Activated naive CD8-positive, alpha-beta T cell treated with anti-CD3 and anti-CD28 coated beads, Interleukin-2, amount 50 U/mL, for 24 hours (primary cell): ENCODE measurements at places on chromosomes 2 and 18.

DNA sequence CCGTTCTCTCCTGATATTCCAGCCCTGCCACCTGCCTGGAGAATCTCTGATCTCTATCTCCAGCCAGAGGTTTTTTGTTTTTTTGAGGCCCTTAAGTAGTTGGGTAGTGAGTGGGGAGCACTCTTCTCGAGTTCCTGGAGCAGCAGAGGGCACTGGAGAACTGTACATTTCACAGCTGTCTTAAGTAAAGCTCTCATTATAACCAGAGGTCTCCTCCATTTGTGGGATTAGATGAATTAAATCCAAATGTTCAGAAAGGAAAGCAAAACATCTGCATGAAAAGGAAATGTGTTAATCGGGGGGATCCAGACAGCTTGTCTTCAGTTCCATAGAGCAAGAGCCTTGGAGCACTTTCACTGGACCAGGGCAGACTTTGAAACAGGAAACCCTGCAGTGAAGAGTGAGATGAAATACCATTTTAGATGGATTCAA is 32.8 kb downstream of the AOX1 start:
- no peaks in the 10 kb centered on the region for H3K27me3 ChIP-seq
- peaks cover 8% of the 10 kb centered on the region for H3K4me1 ChIP-seq
- H3K27ac ChIP-seq, result no peak overlapping the region
- no peak for DNase-seq
- no peak overlapping the region for H3K4me3 ChIP-seq

DNA sequence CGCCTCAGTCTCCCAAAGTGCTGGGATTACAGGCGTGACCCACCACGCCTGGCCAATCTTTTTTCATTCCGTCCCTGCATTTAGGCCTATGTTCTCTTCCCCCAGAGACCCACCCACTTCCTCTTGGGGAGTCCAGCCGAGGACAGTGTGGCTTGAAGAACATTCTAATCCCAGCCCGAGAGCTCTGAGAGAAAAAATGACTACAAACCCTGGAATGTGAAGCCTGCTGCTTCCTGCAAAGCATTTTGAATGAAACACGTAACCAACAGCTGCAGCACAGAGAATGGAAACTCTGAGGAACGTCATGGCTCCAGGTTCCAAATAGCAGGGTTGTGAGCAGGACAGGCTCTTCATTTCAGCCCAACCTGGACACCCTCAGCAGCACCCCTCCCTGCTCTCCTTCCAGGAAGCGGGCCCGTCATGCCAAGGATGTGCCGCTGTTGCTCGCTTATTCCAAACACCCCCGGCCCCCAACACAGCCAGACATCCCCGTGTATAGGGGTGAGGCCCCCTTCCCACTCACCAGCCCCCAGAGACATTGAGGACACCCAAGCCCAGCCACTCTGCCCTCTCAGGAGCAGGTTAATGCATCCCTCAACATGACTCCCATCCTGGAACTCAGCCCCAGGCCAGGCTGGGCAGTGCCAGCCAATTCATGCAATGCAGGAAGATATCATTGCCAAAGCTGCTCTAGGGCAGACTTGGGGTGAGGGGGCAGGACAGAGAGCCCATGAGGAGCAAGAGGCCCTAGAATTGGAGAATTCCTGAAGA is 139.8 kb downstream of the ZFP36L2 start:
- H3K27me3 ChIP-seq, result no peaks in the 10 kb centered on the region
- H3K36me3 ChIP-seq, result peaks cover 8% of the 10 kb centered on the region
- no peak for DNase-seq
- H3K27ac ChIP-seq, result no peak overlapping the region

DNA sequence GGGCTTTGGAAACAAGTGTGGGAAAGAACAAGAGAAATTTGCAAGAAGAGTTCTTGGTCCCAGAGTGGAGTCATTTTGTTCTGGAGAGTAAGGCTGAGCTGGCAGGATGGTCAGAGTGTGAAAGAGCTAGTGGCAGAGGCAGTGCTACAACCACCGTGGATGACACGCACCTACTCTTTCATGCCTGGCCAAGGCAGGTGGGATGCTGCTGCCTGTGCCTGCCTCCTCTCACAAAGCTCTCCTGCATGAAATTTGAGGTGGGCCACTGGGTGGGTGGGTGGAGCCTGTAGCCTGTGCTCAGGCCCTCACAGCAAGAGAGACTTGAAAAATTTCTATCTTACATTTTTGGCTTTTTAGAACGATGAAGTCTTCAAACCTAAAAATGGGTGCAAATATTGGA is 9.4 kb upstream of the INO80C start:
- no peak for DNase-seq
- no peaks in the 10 kb centered on the region for H3K27me3 ChIP-seq
- H3K27ac ChIP-seq, result no peak overlapping the region
- H3K36me3 ChIP-seq, result no peaks in the 10 kb centered on the region
- no peak overlapping the region for H3K4me3 ChIP-seq
- H3K4me1 ChIP-seq, result peaks cover 3% of the 10 kb centered on the region

GRCh38 chr2:57490741-57491140 is 555.9 kb upstream of the VRK2 start:
- H3K27me3 ChIP-seq, result peaks cover 2% of the 10 kb centered on the region
- no peak overlapping the region for H3K27ac ChIP-seq
- H3K36me3 ChIP-seq, result no peaks in the 10 kb centered on the region

GRCh38 chr2:10740226-10740625 is 18.8 kb downstream of the ATP6V1C2 start:
- H3K36me3 ChIP-seq, result no peaks in the 10 kb centered on the region
- no peak for DNase-seq
- H3K27me3 ChIP-seq, result peaks cover 1% of the 10 kb centered on the region

DNA sequence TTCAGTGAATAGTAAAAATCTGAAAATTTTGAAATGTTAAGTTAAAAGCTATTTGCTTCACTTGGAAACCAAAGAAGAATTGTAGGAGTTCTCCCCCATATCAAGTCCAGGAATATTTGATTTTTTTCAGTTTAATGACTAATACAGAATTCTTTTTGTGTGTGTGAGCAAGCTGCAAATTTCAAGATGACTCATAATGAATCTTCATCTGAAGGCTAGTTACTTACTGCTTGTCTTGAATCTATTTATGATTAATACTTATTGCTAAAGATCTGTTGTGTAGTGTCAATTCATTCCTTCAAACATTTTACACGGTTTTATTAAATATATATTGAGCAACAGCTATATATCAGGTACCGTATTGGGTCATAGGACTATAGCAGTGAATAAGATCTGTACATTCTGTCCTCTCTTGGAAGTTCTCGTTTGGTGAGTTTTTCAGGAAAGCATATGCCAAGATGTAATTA is 47.8 kb upstream of the CAVIN2 start:
- no peak overlapping the region for H3K4me3 ChIP-seq
- no peak for DNase-seq
- H3K36me3 ChIP-seq, result no peaks in the 10 kb centered on the region
- no peak overlapping the region for H3K27ac ChIP-seq

- peaks cover 3% of the 10 kb centered on the region for H3K36me3 ChIP-seq
- no peak overlapping the region for H3K27ac ChIP-seq
- H3K4me3 ChIP-seq, result no peak overlapping the region
- H3K4me1 ChIP-seq, result peaks cover 32% of the 10 kb centered on the region
- DNase-seq, result no peak
These were observed 91.8 kb upstream of the SERTAD2 start for GRCh38 chr2:64745562-64745961.

DNA sequence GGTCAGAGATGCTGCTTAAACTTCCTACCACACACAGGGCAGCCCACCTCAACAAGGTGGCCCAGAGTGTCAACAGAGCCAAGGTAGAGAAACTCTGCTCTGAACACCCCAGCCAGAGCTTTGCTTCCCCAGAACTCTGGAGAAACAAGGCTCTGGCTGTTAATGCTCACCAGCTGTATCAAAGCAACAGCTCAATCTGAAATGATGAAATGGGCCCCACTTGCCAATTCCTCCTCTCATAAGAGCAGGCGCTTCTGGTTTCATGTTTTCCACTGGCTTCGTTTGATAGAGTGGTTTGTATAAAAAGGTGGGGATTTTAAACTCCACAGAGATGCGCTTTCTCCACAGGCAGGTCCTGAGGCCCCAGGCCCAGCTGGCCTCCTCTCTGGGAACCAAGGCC is 60.9 kb upstream of the TFCP2L1 start:
- H3K36me3 ChIP-seq, result peaks cover 40% of the 10 kb centered on the region
- no peak overlapping the region for H3K27ac ChIP-seq
- H3K27me3 ChIP-seq, result no peaks in the 10 kb centered on the region
- H3K4me3 ChIP-seq, result no peak overlapping the region
- no peaks in the 10 kb centered on the region for H3K4me1 ChIP-seq

DNA sequence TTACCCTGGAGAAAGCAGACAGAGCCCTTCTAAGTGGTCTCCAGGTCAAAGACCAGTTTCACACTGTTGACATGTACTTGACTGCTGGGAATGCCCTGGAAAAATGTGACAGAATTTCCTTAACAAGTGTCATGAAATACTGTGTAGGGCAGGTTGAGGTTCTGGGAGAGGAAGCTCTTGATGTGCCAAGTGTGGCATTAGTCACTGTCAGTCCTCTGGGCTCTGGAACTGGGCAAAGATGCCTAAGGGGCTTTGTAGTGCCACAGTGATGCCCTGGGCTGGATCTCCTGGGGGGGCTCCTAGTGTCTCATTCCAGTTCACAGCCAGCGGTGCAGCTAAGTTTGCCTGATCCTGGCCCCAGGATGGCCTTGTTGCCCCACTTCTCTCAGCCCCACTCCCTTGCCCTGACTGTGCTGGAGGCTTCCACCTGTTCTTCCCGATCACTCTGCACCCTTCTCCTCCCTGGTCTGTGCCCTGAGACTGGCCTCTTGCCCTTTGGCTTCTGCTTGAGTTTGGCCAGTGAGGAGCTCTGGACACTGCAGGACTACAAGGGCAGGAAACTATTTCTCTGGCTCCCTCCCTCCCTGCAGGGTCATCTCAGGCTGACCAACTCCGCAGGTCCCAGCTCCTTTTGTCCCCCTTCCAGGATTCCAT is 27.0 kb upstream of the FAM124B start:
- H3K4me3 ChIP-seq, result no peak overlapping the region
- H3K27ac ChIP-seq, result no peak overlapping the region
- H3K27me3 ChIP-seq, result peaks cover 6% of the 10 kb centered on the region
- H3K36me3 ChIP-seq, result peaks cover 2% of the 10 kb centered on the region
- peaks cover 3% of the 10 kb centered on the region for H3K4me1 ChIP-seq

- no peak overlapping the region for H3K4me3 ChIP-seq
- no peaks in the 10 kb centered on the region for H3K4me1 ChIP-seq
- no peaks in the 10 kb centered on the region for H3K36me3 ChIP-seq
These were observed 740.4 kb upstream of the CELF4 start for GRCh38 chr18:38305961-38306360.

- H3K36me3 ChIP-seq, result no peaks in the 10 kb centered on the region
- H3K27ac ChIP-seq, result no peak overlapping the region
- no peak overlapping the region for H3K4me3 ChIP-seq
- peaks cover 2% of the 10 kb centered on the region for H3K4me1 ChIP-seq
These were observed 24.5 kb downstream of the KCNF1 start for GRCh38 chr2:10935953-10936942.

DNA sequence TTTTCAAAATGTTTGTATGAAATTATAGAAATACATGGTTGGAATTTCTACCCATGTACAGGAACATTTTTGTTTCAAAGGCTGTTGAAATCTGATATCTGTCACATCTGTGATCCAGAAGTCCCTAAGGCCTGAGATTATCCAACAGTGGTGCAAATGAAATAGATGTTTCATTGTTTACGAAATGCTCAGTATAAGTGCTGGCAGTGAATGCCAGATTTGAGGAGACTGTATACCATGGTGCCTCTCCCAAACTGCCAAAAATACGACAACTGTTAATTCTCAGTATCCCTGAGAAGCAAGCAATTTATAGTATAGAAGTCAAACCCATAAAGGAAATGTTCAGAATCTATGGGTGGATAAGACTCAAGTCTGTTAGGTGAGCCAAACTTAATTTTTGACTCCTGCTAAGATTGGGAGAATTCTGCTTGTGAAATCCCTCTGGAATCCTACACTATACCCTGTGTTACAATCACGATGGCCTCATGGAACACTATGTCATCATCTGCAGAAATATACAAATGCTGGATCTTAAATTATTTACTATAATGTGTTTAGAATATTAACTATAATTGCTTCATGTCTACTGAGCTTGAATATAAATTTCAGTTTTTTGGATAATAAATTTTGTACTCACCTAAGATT is 71.2 kb upstream of the DOCK10 start:
- peaks cover 4% of the 10 kb centered on the region for H3K4me1 ChIP-seq
- no peaks in the 10 kb centered on the region for H3K36me3 ChIP-seq
- no peak overlapping the region for H3K4me3 ChIP-seq
- no peak overlapping the region for H3K27ac ChIP-seq
- H3K27me3 ChIP-seq, result no peaks in the 10 kb centered on the region
- DNase-seq, result no peak

DNA sequence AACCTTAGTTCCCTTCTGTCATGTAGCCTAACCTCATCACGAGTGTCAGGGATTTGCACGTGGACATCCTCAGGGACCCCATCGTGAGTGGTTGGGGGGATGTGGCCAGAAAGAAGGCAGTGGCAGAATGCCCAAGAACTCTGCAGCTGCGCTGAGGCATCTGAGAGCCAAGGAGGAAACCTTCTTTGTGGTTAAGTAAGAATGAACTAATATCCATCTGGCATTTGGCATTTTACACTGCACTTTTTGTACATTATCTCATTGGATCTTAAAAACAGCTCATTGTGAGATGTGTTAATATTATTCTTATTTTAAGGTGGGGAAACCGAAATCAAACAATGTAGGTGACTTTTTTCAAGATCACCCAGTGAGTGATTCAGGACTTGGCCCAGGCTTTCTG is 32.6 kb upstream of the APCDD1 start:
- no peak overlapping the region for H3K27ac ChIP-seq
- H3K27me3 ChIP-seq, result peaks cover 12% of the 10 kb centered on the region
- peaks cover 1% of the 10 kb centered on the region for H3K4me1 ChIP-seq
- no peak for DNase-seq
- no peak overlapping the region for H3K4me3 ChIP-seq

GRCh38 chr2:79235135-79235534 is 75.6 kb upstream of the REG3A start:
- no peak overlapping the region for H3K4me3 ChIP-seq
- DNase-seq, result no peak
- no peaks in the 10 kb centered on the region for H3K27me3 ChIP-seq
- no peaks in the 10 kb centered on the region for H3K4me1 ChIP-seq

GRCh38 chr2:189285349-189285748 is 105.8 kb upstream of the COL5A2 start:
- H3K27ac ChIP-seq, result peak overlapping the region; percentile 98
- no peak overlapping the region for H3K4me3 ChIP-seq
- peaks cover 67% of the 10 kb centered on the region for H3K4me1 ChIP-seq

DNA sequence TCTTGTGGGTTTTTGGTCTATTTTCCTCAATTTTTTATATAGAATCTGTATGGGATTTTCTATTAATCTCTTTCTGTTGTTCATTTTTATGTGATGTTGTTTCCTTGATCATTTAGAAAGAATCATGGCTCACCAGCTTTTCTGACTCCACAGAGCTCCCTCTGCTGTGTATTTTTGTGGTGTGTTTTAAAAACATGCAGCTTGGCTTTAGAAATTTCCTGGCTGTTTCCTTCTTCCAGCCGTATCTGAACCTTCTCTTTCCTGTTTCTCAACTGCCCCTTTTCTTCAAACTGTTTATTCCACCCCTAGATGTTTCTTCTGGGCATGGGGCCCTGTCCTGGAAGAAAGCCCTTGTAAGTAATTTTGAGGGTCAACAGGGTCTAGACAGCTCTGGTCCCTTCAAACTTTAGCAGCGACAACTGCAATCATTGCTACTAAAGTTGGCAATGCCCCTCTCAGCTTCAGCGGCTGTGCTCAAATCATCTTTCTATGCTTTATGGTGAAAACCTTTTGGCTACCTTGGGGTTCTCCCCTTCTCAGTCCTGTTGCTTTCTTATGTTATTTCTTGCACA is 17.6 kb upstream of the COPS8 start:
- no peaks in the 10 kb centered on the region for H3K27me3 ChIP-seq
- H3K27ac ChIP-seq, result no peak overlapping the region
- H3K4me3 ChIP-seq, result no peak overlapping the region

- H3K36me3 ChIP-seq, result no peaks in the 10 kb centered on the region
- peaks cover 4% of the 10 kb centered on the region for H3K27me3 ChIP-seq
- peaks cover 2% of the 10 kb centered on the region for H3K4me1 ChIP-seq
- no peak overlapping the region for H3K27ac ChIP-seq
These were observed 95.3 kb downstream of the MREG start for GRCh38 chr2:215917953-215918620.
